OCI-M1 (cell line): ENCODE measurements at places on chromosomes 11 and 22.
A peak's percentile ranks its signal among the peaks of the same experiment; 100 is the strongest.

- no peak for DNase-seq
These were observed 96.5 kb downstream of the EXT2 start for GRCh38 chr11:44192017-44192385.

DNA sequence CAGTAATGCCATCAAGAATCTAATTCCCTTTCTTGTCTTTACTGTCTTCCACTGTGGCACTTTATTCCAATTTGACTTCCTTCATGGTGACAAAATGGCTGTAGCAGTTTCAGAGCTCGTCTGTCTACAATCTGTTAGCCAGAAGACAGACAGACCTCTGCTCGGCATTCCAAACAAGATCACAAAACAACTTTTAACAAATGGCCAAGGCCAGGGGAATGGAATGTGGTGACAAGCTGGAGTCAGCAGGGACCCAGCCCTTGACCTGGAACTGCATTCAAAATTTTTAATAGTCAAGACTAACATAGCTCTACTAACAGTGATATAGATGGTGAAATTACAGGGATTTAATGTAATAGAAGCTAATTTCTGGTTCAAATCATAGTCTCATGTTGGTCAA is 637.2 kb downstream of the ETS1 start:
- DNase-seq = no peak

DNA sequence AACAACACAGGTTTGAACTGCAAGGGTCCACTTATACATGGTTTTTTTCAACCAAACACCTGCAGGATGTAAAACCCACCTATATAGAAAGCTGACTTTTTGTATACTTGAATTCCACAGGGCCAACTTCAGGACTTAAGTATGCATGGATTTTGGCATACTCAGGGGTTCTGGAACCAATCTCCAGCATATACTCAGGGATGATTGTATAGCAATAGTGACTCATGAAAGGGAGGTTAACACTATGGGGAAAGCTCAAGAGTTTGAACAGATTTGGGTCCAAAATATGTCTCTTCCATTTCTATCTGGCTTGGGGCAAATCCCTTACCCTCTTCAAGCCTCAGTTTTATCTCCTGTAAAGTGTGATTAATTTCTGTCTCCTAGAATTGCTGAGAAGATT is 94.9 kb downstream of the MICAL2 start:
- DNase-seq = no peak

DNA sequence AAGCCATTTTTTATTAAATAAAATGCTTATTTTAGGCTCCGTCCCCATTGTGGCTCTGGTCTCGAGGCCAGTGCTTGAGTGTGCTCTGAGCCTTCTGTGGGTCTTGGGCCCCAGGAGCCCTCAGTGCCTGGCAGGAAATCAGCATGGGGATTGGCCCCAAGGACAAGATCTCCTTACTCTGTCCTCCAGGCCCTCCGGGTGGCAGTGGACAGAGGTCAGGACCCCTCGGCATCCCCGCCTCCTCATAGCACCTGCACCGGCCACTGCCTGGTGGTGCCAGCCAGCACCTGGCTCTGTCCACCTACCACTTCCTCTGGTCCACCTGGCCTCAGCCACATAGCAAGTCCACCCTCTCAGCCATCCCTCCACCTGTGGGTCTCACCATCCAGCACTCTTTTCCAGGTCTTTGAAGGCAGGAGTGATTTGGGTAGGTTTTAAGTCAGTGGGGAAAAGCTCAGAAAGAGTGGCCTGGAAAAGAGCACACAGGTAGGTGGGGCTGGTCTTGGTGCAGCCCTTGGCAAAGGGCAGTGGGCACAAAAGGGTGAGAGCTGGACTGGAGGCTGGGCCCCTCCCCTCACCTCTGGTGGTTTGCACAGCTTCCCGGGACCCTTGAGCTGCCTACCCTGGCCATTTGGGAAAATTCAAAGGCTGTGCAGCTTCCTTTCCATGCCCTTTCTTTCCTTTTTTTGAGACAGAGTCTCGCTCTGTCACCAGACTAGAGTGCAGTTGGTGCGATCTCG is 3.5 kb downstream of the CLDN5 start:
- no peak for DNase-seq

GRCh38 chr11:111582881-111583280 is 19.4 kb upstream of the SIK2 start:
- DNase-seq = no peak

DNA sequence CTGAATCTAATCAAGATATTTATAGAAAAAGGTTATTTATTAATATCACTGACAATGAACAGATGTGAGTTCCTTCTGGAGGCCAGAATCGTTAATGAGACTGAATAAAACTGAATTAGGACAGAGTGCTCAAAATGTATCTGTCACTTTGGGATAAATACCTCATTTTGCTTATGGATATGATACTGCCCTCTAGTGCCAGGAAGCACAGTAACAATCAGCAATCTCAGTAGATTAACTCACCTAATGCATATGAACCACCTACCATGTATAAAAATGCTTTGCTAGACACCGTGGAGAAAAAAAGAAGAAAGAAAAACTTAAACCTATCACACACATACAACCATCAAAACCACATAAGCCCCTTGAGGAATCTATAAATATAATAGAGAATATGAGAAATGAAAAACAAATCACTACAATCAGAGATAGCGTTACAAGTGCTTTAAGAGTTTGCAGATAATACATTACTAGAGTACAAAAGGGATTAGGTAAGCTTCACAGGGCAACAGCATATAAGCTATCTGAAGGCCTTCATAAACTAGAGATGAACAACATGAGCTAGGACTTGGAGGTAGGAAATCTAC is 117.4 kb downstream of the SGSM3 start:
- peak; percentile 44 for DNase-seq

- DNase-seq = no peak
These were observed 1447.2 kb downstream of the TBC1D22A start for GRCh38 chr22:48209473-48210197.

DNA sequence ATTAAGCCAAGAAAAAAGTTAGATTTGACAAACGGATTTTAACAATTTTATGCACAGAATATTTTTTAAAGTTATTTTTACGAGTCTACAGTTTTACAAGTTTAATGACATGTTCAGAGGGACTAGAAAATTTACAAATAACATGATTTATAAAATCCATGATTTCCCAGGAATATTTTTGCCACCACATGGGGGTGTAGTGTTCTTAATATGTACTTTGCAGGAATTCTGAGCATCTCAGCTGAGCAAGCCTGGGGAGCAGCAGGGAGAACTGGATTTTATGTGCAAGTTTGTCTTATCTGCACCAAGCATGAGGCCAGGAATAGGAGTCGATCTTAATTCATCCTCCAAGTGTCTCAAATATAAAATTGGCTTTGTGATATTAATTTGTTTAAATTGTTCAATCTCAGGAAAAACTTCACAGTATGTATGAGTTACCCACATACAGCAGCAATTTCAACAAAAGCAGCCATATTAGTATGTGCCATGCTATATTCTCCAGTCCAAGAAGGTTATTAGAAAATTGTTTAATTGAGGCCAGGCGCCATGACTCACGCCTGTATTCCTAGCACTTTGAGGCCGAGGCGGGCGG is 826.3 kb downstream of the DLG2 start:
- DNase-seq = peak; percentile 70

DNA sequence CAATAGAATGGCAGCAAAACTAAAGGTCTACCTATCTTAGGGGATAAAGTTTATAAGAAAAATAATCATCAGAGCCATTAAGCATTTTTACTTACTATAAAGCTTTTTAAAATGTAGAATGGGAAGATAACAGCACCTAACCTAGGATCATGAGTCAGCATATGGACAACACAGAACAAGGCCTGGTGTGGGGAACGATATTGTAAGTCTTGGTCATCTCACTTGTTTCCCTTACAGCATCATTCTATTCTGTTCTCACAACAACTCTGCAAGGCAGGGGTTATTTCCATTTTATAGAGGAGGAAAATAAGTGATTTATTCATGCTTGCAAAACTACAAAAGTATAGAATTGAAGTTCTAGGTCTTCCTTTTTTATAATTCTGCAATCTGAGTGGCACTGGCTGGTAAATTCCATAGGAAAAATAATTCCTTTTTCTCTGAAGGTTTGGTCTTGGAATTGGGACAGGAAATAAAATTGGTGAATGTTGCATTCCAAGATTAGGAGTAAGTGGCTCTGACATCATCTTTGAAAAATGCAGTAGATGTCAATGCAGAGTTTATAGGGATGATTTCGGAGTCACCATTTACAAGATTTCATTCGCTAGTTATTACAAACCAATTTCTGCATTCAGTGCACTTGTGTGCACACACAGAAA is 423.0 kb downstream of the DYNC2H1 start:
- no peak for DNase-seq

DNA sequence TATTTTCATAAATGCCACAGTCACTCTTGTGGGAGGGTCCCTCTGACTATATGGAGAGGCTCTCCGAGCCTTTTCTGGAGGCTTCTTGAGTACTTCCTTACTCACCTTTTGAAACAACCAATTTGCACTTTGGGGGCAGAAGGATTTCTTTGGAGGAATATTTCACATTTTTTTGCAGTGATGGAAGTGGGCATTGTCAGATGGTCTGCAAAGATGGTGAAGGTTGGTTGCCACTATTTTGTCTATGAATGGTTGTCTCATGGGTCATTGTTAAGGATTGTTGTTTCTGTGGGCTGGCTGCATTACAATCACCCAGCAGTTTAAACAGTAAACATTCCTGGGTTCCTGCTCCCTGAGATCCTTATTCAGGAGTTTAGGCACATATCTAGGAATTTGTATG is 388.2 kb downstream of the TMEM135 start:
- no peak for DNase-seq

GRCh38 chr11:75441804-75442132 is 8.8 kb upstream of the KLHL35 start:
- DNase-seq = no peak
